DMS79 treated with DMSO at 0.1 percent for 48 hours (cell line): ENCODE measurements at places on chromosomes 2 and 18.
A peak's percentile ranks its signal among the peaks of the same experiment; 100 is the strongest.

- DNase-seq = peak; percentile 27
Measured at GRCh38 chr18:37385846-37386778, 179.5 kb downstream of the CELF4 start.

DNA sequence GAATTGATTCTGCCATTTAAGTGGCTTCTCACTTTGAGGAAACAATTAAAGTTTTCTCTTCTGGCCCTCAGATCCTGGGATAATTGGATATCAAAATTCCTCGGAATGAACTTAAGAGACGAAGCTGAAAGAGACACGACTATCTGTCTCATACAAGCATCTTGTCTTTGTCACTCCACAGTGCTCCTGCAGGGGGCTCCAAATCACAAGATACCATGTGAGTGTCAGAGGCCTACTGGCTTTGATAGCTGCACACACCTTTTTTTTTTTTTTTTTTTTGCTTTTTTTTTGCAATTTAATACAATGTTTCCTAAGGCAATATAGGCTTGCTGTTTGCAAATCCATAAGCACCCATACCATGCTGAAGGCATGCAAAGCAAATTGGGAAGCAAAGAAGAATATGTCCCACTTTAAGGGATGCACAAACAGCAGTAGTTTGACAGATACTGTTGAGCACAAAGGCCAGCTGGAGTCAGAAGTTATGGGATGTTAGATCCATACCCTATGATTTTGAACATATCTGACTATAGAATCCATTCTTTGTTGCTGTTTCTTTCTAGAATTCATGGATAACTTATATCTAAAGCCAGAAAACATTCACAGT, 109.0 kb upstream of the CBLN2 start:
- DNase-seq = no peak

- no peak for DNase-seq
Measured at GRCh38 chr2:24482251-24482971, 8.6 kb upstream of the NCOA1 start.

DNA sequence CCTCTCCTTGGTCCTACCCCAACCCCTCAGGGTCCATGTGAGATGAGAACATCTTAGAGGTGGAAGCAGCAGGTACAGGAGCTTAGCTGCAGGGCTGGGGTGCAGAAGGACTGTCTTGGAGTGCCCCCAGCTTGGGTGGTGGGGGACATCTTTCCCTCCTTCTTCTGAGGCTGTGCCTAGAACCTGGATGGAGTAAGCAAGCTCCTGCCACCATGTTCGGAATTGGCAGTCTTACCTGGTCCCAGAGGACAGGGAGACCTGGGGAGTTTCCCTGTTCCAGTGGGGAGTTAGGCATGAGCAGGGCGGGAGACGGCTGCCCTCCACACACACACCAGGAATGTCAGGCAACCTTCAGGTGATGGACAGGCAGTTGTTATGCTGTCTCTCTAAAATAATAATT, 131.0 kb upstream of the COPS8 start:
- no peak for DNase-seq

DNA sequence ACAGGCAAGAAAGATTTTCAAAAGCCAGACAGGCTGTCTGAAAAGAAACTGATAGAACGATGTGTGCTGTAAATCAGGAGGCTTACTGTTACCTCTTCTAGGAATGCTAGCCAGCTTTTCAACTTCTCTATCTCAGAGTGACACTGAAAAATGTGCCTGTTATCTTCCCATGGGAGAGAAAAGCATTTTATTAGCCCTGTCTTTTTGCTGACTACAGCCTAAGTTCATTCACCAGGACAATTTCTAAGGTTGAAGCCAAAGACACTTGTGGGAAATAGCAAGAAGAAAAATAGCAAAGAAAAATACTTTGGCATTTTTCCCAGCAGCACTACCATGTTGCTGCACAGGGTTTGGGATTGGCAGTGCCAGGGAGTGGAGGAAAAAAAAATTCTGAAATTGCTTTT, 34.0 kb downstream of the ABCB11 start:
- no peak for DNase-seq

DNA sequence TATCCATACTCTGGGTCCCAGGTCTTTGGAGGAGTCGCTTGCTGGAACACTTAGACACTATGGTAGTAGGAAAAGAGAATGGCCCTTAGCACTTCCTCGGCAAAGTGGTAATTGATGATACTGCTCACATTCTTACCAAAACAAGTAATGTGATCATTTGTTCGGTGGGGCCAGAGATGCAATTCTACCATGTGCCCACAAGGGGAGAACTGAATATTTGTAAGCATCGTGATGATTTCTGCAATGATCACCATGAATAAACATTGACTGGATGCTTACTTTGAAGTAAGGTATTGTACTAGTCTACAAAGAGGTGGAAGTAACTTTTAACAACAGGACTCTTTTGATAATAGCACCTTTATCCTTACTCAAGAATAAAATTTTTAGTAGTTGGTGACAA, 109.7 kb downstream of the CD8B2 start:
- DNase-seq = no peak

DNA sequence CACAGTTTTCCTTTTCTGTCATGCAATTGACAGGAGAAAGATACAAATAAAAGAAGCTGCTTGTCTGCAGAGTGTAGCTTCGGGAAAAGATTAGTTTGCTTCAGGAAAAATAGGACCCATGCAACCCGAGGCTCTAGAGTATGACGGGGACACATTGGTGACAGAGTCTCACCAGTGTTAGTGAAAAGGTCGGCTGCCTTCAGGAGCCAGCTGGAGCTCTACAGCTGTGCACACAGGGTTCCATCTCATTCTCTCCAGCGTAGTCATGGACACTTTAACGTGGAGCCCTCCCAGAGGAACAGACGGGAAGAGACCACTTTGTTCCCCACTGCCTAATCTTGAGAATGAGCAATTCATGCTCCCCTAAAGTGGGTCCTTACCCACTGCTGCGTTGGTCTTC, 42.9 kb downstream of the FECH start:
- peak; percentile 52 for DNase-seq

GRCh38 chr2:65294701-65295100, 67.1 kb downstream of the ACTR2 start:
- no peak for DNase-seq

GRCh38 chr18:36862182-36862581, 33.3 kb downstream of the KIAA1328 start:
- no peak for DNase-seq
